ENCODE measurements at places on chromosomes 5 and 9. TPM values are rescaled to one million over a fixed set of nuclear protein-coding genes. Genes with fewer than 3 reads are reported as not detected.

The LEAP2 gene
- total RNA-seq, result 0.06 TPM

The LVRN gene
- under 0.01 TPM for total RNA-seq

The HK3 gene
- not detected for total RNA-seq

The PCDHB7 gene
- 0.79 TPM for total RNA-seq

The SPINK5 gene
- total RNA-seq, result 0.13 TPM

The TAS2R1 gene
- not detected for total RNA-seq

The GTF2H2 gene
- total RNA-seq, result 23.4 TPM

The GABRA6 gene
- total RNA-seq, result not detected

The GABRP gene
- total RNA-seq, result not detected

The ACOT12 gene
- not detected for total RNA-seq

The TESK1 gene
- 9.6 TPM for total RNA-seq

The ENG gene
- 69.0 TPM for total RNA-seq

The SLC25A25 gene
- total RNA-seq, result 33.6 TPM

The LCN1 gene
- total RNA-seq, result not detected

The CCDC183 gene
- total RNA-seq, result 0.26 TPM

The COL27A1 gene
- 2.8 TPM for total RNA-seq

The SLC36A2 gene
- total RNA-seq, result not detected

The TAF11L5 gene
- total RNA-seq, result not detected

The RBM18 gene
- total RNA-seq, result 8.7 TPM

The C5orf58 gene
- total RNA-seq, result not detected

The MLANA gene
- total RNA-seq, result not detected

The TEX48 gene
- total RNA-seq, result not detected

The RASA1 gene
- total RNA-seq, result 37.7 TPM

The ZNF658 gene
- total RNA-seq, result 4.2 TPM

The DOCK8 gene
- total RNA-seq, result under 0.01 TPM

The TPPP gene
- total RNA-seq, result 0.93 TPM

The CCNO gene
- 0.40 TPM for total RNA-seq

The ZFP2 gene
- 0.92 TPM for total RNA-seq

The PTPN3 gene
- 12.7 TPM for total RNA-seq

The SLC2A6 gene
- 14.3 TPM for total RNA-seq

The PLCXD3 gene
- total RNA-seq, result 0.53 TPM

The FYB1 gene
- total RNA-seq, result 0.26 TPM

The TENT4A gene
- total RNA-seq, result 11.8 TPM

The SPEF2 gene
- total RNA-seq, result 1.7 TPM

The RANBP6 gene
- 27.2 TPM for total RNA-seq

The HTR4 gene
- total RNA-seq, result 5.7 TPM

The MSMP gene
- total RNA-seq, result 0.31 TPM

The KLF9 gene
- total RNA-seq, result 55.9 TPM

The TMEFF1 gene
- 1.1 TPM for total RNA-seq

The SYK gene
- not detected for total RNA-seq

The OBP2B gene
- total RNA-seq, result not detected

All from aortic smooth muscle cell (primary cell).